Activated T-helper 17 cell treated with anti-CD3 and anti-CD28 coated beads, Interleukin-2, amount 50 U/mL, for 72 hours (primary cell): ENCODE measurements at places on chromosomes 3 and 15.

GRCh38 chr3:72448858-72449257 lies 399.4 kb downstream of the SHQ1 start:
- ATAC-seq, result no peak

GRCh38 chr3:46496746-46497555 lies 825 bp upstream of the RTP3 start:
- peak; percentile 37 for ATAC-seq

DNA sequence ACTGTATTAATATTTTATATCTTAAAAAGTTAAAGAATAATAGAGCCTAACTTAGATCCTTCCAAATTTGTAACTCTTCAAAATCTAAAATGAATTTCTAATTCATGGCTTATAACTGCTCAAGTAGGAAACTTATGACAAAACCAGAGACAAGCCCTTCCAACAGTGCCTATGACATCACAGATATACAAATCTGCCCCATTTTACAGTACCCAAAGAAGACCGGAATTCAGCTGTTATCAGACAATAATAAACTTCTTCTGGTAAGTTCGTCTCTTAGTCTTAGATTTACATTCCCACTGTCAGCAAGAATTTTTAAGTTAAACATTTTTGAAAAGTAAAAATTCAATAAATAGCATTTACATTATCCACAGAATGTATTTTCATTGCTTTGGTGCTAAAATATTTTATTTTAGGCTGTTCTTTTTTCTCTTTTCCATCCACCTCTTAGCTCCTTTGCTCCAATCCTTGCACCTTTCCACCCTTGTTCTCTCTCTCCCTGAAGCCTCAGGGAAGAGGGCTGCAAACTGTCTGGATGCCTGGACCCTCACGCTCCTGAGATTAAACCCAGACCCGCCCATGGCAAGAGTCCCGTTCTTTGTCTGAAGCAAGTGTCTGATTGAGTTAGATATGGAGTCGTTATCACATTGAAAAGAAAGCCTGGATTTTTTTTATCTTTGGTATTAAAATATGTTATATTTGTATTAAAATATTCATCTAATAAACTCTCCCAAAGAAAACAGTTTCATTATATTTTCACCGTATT lies 312.7 kb downstream of the ZBTB20 start:
- no peak for ATAC-seq

GRCh38 chr3:150409512-150410310 lies 1.6 kb downstream of the TSC22D2 start:
- peak; percentile 30 for ATAC-seq

GRCh38 chr3:63819151-63819398 lies at the start of gene C3orf49:
Gene C3orf49, plus strand, starts transcription at chr3:63819299. Its CDS starts 173 bp downstream, at chr3:63819472.
- ATAC-seq, result no peak

GRCh38 chr3:189238071-189238470 lies 66.3 kb downstream of the TPRG1 start:
- ATAC-seq, result no peak

- no peak for ATAC-seq
Measured at GRCh38 chr3:72238801-72239200, 453.9 kb upstream of the PROK2 start.

DNA sequence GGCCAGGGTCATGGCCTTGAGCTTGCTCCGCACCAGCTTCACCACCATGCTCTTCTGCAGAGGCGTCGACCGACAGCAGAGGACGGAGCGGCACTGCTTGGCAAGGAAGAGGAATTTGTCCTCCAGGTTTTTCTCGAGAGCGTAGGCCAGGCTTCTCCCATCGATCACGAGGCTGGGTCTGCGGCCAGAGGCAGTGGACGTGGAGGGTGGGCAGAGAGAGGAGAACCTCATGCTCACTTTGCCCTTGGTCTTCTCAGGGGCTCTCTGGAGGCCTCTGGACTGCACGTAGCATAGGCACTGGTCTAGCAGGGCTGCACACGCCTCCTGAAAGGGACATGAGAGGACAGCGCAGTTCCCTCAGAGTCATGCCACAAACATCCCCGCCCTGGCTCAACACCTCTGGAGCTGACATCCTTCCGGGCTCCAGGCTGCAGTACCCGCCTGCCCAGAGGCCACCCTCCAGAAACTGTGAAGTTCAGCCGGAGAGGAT lies 168.3 kb downstream of the ATP10A start:
- no peak for ATAC-seq

- peak; percentile 71 for ATAC-seq
Measured at GRCh38 chr15:78108300-78109084, 16.1 kb downstream of the SH2D7 start.

DNA sequence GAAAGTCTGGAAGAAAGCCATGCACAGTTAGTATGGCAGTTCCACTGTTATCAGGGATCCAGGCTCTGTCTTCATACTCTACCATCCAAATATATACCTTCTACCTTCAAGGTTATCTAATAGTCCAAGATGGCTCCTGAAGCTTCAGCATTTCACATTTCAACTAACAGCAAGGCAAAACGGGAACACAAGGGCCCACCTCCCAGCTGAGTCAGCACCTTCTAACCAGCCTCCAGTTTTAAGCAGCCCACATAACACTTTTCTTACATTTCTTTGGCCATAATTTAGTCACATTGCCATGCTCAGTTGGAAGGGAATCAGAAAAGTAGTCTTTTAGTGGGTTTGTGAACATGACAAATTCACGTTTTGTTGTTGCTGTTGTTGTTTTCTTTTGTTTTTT lies 15.4 kb upstream of the MSL2 start:
- no peak for ATAC-seq

- ATAC-seq, result no peak
Measured at GRCh38 chr3:38966811-38967692, 84.7 kb downstream of the SCN11A start.

DNA sequence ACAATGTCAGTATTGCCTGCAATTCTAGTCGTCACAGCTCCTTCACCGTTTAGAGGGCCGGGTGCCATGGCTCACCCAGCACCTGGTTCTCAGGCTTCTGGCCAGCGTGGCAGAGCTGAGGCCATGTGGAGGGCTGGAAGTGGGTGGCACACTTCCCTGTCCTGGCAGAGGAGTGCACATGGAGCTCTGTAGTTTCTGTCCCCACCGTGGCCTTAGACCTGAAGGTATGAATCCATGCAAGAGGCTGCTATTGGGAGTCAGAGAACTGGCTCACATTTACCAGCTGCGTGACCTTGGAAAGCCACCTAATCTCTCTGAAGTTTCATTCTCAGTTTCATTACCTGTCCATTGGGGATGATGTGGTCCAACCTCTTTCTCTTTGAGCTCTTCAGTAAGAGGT lies 22.2 kb downstream of the EPHB1 start:
- ATAC-seq, result peak; percentile 48

- ATAC-seq, result no peak
Measured at GRCh38 chr3:147812186-147812911, 403.2 kb downstream of the ZIC1 start.

DNA sequence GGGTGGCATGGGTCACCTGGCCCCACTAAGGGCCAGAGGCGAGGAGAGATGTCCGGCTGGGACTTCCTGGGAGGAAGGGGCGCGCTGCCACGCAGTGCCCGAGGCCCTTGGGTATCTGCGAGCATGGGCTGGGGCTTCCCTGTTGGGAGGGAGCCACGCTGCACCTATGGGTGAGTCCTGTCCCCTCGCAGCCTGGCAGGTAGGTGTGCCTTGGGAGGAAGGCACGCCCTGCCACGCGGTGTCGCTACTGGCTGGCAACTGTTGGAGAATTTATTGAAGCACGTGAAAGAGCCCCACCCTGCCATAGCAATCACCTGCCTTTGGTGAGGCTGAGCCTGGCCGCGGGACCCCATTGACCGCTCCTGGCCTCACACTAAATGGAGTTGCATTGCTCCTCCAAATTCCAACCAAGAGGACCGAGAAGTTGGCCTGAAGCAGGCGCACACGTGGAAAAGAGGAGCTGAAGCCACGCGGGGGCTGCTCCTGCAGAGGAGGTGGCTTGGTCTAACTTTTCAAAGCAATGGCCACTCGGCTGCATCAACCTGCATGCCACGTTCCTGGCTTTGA lies 134.2 kb downstream of the TJP1 start:
- ATAC-seq, result no peak

- no peak for ATAC-seq
Measured at GRCh38 chr15:83129791-83130190, 22.3 kb downstream of the TM6SF1 start.

DNA sequence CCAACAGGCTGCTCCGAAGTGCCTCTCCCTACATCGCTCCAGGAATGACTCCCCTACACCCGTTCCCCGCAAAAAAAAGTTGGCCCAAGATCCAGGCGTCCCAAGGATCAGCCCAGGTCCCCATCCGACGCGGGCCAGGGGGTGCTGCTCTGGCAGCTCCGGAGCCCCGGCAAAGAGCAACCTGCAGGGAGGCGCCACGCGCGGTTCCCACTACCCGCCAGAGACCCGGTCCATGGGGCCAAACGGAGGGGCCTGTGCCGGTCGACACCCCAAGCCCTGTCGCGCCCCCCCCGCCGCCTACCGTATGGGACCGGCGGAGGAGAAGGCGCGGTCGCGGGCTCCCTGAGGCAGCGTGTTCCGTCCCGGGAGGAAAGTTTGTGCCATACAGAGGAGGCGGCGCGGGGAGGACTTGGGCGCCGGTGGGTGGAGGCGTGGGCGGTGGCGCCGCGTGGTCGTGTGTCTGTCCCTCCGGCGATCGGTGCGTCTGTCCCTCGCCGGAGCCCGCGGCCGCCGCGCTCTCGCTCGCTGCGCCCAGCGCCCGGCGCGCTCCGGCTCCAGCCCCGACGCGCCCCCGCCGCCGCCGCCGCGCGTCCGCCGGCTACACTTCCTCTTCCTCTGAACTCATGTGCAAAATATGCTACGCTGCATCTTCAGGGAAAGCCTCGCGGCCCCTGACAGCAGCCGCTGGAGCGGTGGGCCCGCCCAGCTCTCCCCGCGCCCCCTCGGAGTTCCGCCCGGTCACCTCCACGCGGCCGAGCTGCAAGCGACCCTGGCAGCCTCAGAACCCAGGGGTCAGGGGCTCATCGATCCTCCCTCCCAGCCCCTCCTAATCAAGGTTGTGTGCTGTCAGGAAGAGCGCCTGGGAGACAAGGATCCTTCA lies at the start of gene RFTN1:
RFTN1 (minus strand) TSS at position 559 of the 880 bp plus-strand sequence. CDS start 19,830 bp downstream, outside the sequence.
- ATAC-seq, result peak; percentile 8

GRCh38 chr15:39357480-39358268 lies 223.2 kb upstream of the THBS1 start:
- ATAC-seq, result no peak

GRCh38 chr15:20652914-20653313 lies 111.3 kb upstream of the GOLGA6L6 start:
- no peak for ATAC-seq

DNA sequence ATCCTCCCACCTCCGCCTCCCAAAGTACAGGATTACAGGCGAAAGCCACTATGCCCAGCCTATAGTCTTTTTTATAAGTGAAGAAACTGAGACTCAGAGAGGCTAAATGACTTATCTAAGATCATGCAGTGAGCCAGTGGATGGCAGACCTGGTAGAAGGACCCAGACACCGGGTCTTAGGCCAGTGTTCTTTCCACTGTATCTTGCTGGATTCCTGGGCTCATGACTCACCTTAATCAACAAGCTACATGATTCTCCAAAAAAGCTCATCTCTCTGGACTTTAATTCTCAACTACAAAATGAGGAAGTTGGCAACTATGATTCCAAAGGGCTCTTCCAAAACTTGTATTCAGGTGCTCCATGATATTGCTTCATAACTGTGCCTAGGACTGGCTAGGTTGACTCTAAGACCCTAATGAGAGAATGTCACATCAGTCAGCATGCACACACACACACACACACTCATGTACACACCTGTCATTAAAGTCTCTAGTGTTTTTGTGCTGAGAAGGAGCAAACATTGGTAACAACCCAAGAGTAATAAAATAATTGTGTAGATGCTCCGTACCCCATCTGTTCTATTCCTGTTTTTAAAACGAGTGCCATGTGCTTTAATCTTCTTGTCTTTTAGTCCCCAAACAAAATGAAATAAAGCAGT lies 89.7 kb upstream of the SLC4A7 start:
- no peak for ATAC-seq

GRCh38 chr15:88484682-88485331 lies 17.3 kb downstream of the MRPS11 start:
- no peak for ATAC-seq

DNA sequence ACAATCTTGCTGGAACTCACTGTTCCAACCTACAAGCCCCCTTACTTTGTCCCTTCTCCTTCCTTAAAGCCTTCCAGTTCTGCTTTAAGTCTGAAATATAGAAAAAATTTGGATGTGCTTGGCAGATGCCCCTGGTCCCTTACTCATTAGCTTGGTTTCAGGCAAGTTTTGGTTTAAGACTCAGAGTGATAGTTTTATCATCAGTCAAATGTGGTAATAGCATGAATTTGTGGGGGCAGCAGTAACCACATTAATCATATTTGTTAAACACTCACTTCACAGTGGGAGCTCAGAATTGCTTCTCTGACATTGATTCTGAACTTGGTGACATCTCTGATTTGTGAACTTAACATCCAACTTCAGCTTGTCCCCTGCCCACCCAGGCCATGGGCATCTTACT lies 58.3 kb upstream of the ALDH1A3 start:
- peak; percentile 90 for ATAC-seq

GRCh38 chr15:50390554-50391264 lies 33.5 kb upstream of the USP8 start:
- no peak for ATAC-seq

GRCh38 chr15:74525309-74525708 lies 15.7 kb upstream of the ARID3B start:
- no peak for ATAC-seq

GRCh38 chr15:56939257-56939656 lies 20.8 kb downstream of the TCF12 start:
- ATAC-seq, result no peak

DNA sequence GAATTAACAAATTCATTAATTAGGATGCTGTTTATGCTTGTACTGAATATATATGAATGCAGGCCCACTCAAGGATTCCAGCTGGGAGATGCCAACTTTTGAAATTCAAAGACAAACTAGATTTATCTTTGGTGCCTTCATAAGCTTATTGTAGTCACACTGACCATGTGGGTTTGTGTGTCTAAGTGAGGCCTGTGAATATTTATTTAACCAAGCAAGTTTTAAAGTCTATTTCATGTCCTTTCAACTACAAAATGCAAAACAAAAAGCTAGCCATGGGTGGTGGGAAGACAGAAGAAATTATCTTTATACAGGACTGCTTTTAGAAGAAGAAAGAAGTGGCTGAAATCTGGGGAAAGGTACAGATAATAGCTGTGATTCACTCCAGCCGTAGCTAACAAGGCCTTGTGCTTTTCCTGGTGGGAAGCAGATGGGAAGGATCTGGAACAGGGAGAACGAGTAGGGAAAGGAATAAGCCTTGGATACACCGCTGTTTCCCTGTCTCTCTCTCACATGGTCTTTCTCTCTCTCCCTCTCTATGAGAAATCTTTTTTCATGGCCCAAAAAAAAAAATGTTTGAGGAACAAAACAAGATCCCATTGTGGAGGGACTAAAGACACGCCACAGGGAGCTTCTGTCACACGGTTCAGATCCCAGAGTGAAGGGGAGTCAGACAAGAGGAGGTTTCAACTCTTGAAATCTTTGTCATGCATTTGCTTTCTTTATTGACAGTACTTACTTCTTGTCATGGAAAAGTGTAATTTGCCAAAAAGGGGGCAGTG lies 225.5 kb downstream of the RORA start:
- no peak for ATAC-seq
